Activated T-helper 1 cell treated with anti-CD3 and anti-CD28 coated beads, Interleukin-12 subunit alpha, Interleukin-12 subunit beta, Interleukin-2, Interleukin-4 antibody, amounts not matched to agents 30 ng/mL and 10 ng/mL and 1 ng/mL, durations not matched to agents 14 hours and 24 hours and 36 hours (primary cell): ENCODE measurements at places on chromosomes 1 and 21. TPM values are rescaled to one million over a fixed set of nuclear protein-coding genes. Genes with fewer than 3 reads are reported as not detected.

DNA sequence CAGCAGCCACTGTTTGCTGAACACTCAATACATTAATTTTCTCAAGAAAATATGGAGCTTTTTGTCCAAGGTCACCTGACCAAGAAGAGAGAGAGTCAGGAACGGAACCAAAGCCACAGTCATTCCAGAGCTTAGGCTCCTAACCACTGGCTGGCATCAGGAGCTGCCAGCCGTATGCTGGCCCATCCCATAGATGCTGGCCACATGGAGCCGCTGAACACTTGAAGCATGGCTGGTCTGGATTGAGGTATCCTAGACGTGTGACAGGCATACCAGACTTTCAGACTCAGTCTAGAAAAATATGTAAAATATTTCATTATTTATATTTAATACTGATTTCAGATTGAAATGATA lies 458.7 kb downstream of the MATN1 start:
- no peak overlapping the region for H3K27ac ChIP-seq
- H3K36me3 ChIP-seq = no peaks in the 10 kb centered on the region
- H3K27me3 ChIP-seq = no peaks in the 10 kb centered on the region
- no peak overlapping the region for H3K4me3 ChIP-seq
- DNase-seq = no peak

- H3K27ac ChIP-seq = no peak overlapping the region
- peaks cover 8% of the 10 kb centered on the region for H3K27me3 ChIP-seq
Observed at GRCh38 chr1:153194331-153195050, 8.7 kb upstream of the LELP1 start.

- no peak overlapping the region for H3K27ac ChIP-seq
- H3K36me3 ChIP-seq = peaks cover 28% of the 10 kb centered on the region
- H3K4me1 ChIP-seq = no peaks in the 10 kb centered on the region
- peak; percentile 48 for DNase-seq
- H3K27me3 ChIP-seq = no peaks in the 10 kb centered on the region
- H3K4me3 ChIP-seq = no peak overlapping the region
Observed at GRCh38 chr1:212368073-212368484, 46.6 kb downstream of the PACC1 start.

- no peaks in the 10 kb centered on the region for H3K4me1 ChIP-seq
- DNase-seq = no peak
- H3K27me3 ChIP-seq = no peaks in the 10 kb centered on the region
- no peak overlapping the region for H3K4me3 ChIP-seq
- no peak overlapping the region for H3K27ac ChIP-seq
Observed at GRCh38 chr1:213138391-213138790, 87.3 kb downstream of the RPS6KC1 start.

- H3K4me3 ChIP-seq = no peak overlapping the region
- peaks cover 54% of the 10 kb centered on the region for H3K36me3 ChIP-seq
- no peak for DNase-seq
- H3K27ac ChIP-seq = no peak overlapping the region
- no peaks in the 10 kb centered on the region for H3K27me3 ChIP-seq
Observed at GRCh38 chr21:46252840-46253239, 24.3 kb upstream of the LSS start.

DNA sequence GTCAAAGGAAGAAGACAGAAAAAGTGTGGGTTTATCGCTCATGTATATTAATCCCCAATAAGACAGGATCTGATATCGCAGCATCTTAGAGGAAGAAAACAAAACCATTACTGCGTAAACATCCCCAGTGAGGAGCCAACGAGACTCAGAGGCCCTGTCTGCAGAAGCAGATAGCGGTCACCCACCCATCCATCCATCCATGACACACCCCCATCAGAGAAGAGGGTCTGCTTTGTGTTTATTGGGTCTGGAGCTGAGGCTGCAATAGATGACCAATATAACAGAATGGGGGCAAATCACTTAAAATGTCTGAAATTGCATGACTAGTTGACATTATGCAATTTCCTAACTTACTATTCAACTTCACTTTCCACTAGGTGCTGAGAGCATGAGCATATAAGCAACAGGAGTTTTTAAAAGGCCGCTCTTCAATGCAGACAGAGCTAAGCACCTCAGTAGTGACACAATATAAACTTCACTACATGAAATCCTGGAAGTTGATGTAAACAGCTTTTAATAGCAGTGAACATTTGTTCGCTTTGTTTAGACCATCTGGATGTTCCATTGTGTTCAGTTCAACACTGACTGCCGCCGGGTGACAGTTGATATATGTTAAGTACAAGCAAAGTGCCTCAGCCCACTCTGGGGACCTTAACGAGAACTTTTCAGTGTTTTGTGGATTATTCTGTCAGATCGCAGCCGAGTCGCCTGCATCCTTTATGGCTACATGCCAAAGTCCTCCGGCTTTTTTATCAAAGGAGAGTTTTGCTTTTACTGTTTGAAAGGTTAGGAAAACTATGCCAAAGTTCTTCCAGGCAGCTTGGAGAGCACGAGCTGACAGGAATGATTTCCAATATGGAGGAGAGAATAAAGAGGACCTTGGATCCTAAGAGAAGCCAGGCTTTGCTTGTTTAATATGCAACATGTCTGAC lies 167.5 kb downstream of the ZNF281 start:
- no peak for DNase-seq
- peaks cover 36% of the 10 kb centered on the region for H3K27me3 ChIP-seq

GRCh38 chr1:218361298-218362065 lies 16.3 kb downstream of the TGFB2 start:
- no peak for DNase-seq
- H3K27me3 ChIP-seq = peaks cover 6% of the 10 kb centered on the region
- H3K4me3 ChIP-seq = no peak overlapping the region
- H3K4me1 ChIP-seq = no peaks in the 10 kb centered on the region
- H3K36me3 ChIP-seq = no peaks in the 10 kb centered on the region

GRCh38 chr1:212309967-212310366 lies 24.8 kb downstream of the PPP2R5A start:
- H3K4me1 ChIP-seq = peaks cover 36% of the 10 kb centered on the region
- H3K27ac ChIP-seq = no peak overlapping the region
- DNase-seq = no peak
- peaks cover 32% of the 10 kb centered on the region for H3K36me3 ChIP-seq
- H3K4me3 ChIP-seq = no peak overlapping the region

- peaks cover 3% of the 10 kb centered on the region for H3K27me3 ChIP-seq
- peak overlapping the region; percentile 96 for H3K4me3 ChIP-seq
- H3K4me1 ChIP-seq = peaks cover 44% of the 10 kb centered on the region
Observed at GRCh38 chr1:16367258-16367967, 371 bp downstream of the SZRD1 start.

- no peaks in the 10 kb centered on the region for H3K4me1 ChIP-seq
- no peaks in the 10 kb centered on the region for H3K36me3 ChIP-seq
- DNase-seq = no peak
- no peak overlapping the region for H3K4me3 ChIP-seq
- H3K27me3 ChIP-seq = no peaks in the 10 kb centered on the region
- no peak overlapping the region for H3K27ac ChIP-seq
Observed at GRCh38 chr21:40402884-40403582, 443.9 kb downstream of the DSCAM start.

GRCh38 chr1:94068096-94068998 lies 52.6 kb downstream of the ABCA4 start:
- no peak overlapping the region for H3K4me3 ChIP-seq
- peaks cover 5% of the 10 kb centered on the region for H3K4me1 ChIP-seq
- H3K36me3 ChIP-seq = no peaks in the 10 kb centered on the region

DNA sequence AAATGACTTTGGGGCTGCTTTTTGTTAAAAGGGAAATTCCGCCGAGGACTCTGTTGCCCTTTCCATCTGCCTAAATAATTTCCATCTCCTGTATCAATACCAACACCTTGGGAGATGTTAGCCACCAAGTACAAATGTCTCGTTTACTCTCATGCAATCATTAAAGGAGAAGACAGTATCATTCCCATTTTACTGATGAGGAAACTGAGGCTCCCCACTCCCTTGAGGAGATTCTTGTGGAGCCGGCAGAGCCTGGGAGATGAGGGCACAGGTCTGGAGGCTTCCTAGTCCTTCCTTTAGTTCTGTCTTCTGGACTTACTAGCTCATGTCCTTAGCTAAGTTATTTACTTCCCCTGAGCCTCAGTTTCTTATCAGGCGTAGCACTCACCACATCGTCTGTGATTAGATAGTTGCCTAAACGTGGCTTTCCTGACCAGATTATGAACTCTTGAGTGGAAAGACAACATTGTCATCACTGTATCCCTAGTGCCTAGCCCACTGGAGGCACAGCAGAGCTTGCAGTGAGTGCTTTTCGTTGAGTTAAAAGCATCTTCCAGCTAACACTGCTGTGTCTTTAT lies 81.6 kb downstream of the ADSS2 start:
- H3K36me3 ChIP-seq = no peaks in the 10 kb centered on the region
- no peak overlapping the region for H3K27ac ChIP-seq
- no peak overlapping the region for H3K4me3 ChIP-seq
- H3K4me1 ChIP-seq = no peaks in the 10 kb centered on the region
- no peak for DNase-seq
- H3K27me3 ChIP-seq = peaks cover 2% of the 10 kb centered on the region

Gene FAM78B
- total RNA-seq = 1.0 TPM in 2 replicates

Gene EVA1C
- 6.2 and 7.6 TPM in 2 replicates for total RNA-seq

Gene KPRP
- total RNA-seq = not detected in 2 replicates

Gene FABP3
- not detected in 2 replicates for total RNA-seq

Gene CELA2B
- total RNA-seq = not detected in 2 replicates
